A549 treated with Mapracorat at 1 μM for 4 hours (cell line): ENCODE measurements at places on chromosomes 16 and 17. TPM values are rescaled to one million over a fixed set of nuclear protein-coding genes. Genes with fewer than 3 reads are reported as not detected.

Gene NOD2
- 0.02 TPM in 1 of 5 replicates, not detected in the others for total RNA-seq

Gene ITGAD
- total RNA-seq = 0.05 to 0.16 TPM (median 0.07 TPM) in 3 of 5 replicates, not detected in the others

Gene KRT25
- total RNA-seq = not detected in 5 replicates

Gene PYY
- not detected in 5 replicates for total RNA-seq

Gene PRM3
- total RNA-seq = not detected in 5 replicates

Gene SLC12A3
- total RNA-seq = not detected in 5 replicates

Gene RAB40B
- total RNA-seq = 12.3 to 20.6 TPM (median 17.3 TPM) in 5 replicates

Gene CHST4
- 0.08 TPM in 1 of 5 replicates, not detected in the others for total RNA-seq

Gene TBC1D3H
- not detected in 5 replicates for total RNA-seq

Gene FZD2
- total RNA-seq = 25.7 to 39.3 TPM (median 35.8 TPM) in 5 replicates

Gene PSME3IP1
- 79.2 to 113 TPM (median 88.8 TPM) in 5 replicates for total RNA-seq

Gene WFDC1
- 0.27 TPM in 1 of 5 replicates, not detected in the others for total RNA-seq

Gene DEXI
- total RNA-seq = 37.3 to 45.3 TPM (median 43.8 TPM) in 5 replicates

Gene TMEM220
- 1.6 to 4.9 TPM (median 3.5 TPM) in 5 replicates for total RNA-seq

Gene EFCAB13
- total RNA-seq = 1.8 to 3.2 TPM (median 1.9 TPM) in 5 replicates

Gene KRTAP9-8
- total RNA-seq = not detected in 5 replicates

Gene KRT36
- total RNA-seq = not detected in 5 replicates

Gene IKZF3
- total RNA-seq = not detected in 5 replicates

Gene CDRT4
- 0.32 to 1.4 TPM (median 0.86 TPM) in 4 of 5 replicates, not detected in the other for total RNA-seq

Gene NPIPA7
- 5.4 to 12.3 TPM (median 10.6 TPM) in 5 replicates for total RNA-seq

Gene CACNA1H
- total RNA-seq = 9.8 to 17.8 TPM (median 15.9 TPM) in 5 replicates

Gene CDH11
- 0.41 to 1.5 TPM (median 0.86 TPM) in 5 replicates for total RNA-seq

Gene PDILT
- total RNA-seq = not detected in 5 replicates

Gene TMEM219
- 83.7 to 99.9 TPM (median 96.5 TPM) in 5 replicates for total RNA-seq

Gene SDR42E2
- total RNA-seq = not detected in 5 replicates

Gene SLC7A6
- total RNA-seq = 27.2 to 35.7 TPM (median 30.9 TPM) in 5 replicates

Gene ZFHX3
- 7.4 to 9.9 TPM (median 9.0 TPM) in 5 replicates for total RNA-seq

Gene NCBP3
- 27.5 to 31.2 TPM (median 30.0 TPM) in 5 replicates for total RNA-seq

Gene SEC14L1
- total RNA-seq = 53.5 to 69.6 TPM (median 56.1 TPM) in 5 replicates

Gene DHRS7C
- total RNA-seq = not detected in 5 replicates

Gene CCL23
- total RNA-seq = not detected in 5 replicates

Gene CA7
- total RNA-seq = 0.08 TPM in 1 of 5 replicates, not detected in the others

Gene PRSS33
- not detected in 5 replicates for total RNA-seq

Gene TAT
- total RNA-seq = 0.04 to 0.05 TPM in 2 of 5 replicates, not detected in the others

Gene TNP2
- total RNA-seq = not detected in 5 replicates

Gene HEXIM2
- total RNA-seq = 12.6 to 19.7 TPM (median 13.9 TPM) in 5 replicates

Gene FAHD1
- total RNA-seq = 43.1 to 50.4 TPM (median 48.4 TPM) in 5 replicates

Gene SOX15
- 0.16 to 0.52 TPM (median 0.34 TPM) in 5 replicates for total RNA-seq

Gene SLC6A4
- total RNA-seq = 0.04 TPM in 1 of 5 replicates, not detected in the others

Gene FOXC2
- total RNA-seq = 4.5 to 5.1 TPM (median 4.9 TPM) in 5 replicates

Gene TMIGD1
- total RNA-seq = not detected in 5 replicates

Gene KRT40
- not detected in 5 replicates for total RNA-seq

Gene CYLD
- total RNA-seq = 11.7 to 14.2 TPM (median 13.2 TPM) in 5 replicates

Gene COX6A2
- not detected in 5 replicates for total RNA-seq
